ENCODE measurements at places on chromosomes 12 and 14.

DNA sequence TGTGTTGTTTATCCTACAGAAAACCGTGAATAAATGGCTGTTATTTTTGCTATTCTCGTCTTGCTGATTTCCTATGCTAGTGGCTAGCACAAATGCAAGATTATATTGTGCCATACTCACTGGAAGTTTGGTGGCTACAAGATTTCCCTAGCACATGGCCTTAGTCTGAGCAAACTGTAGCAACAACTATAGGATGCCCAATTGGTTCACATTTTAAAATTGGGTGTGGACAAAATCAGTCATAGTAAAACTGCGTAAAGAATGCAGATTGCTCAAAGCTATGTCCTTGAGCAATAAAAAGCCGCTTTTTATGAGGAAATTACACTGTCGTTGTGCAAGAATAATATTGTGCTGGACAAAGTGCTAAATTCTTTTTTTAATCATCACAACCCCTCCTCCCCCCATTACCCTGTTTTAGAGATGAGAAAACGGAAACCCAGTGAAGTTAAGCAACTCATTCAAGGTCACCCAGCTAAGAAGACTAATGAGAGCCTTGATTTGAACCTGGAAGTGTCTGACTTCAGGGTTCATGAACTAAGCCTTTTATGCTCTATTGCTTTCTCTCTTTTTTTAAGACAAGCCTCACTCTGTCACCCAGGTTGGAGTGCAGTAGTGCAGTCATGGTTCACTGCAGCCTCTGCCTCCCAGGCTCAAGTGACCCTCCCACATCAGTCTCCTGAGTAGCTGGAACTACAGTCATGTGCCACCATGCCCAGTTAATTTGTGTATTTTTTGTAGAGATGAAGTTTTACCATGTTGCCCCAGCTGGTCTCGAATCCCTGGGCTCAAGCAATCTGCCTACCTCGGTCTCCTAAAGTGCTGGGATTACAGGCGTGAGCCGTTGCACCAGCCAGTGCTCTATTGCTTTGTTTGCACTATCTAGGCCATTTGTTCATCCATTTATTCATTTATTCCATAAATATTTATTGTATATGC lies 73.6 kb downstream of the SRGAP1 start:
- DNase-seq = no peak

DNA sequence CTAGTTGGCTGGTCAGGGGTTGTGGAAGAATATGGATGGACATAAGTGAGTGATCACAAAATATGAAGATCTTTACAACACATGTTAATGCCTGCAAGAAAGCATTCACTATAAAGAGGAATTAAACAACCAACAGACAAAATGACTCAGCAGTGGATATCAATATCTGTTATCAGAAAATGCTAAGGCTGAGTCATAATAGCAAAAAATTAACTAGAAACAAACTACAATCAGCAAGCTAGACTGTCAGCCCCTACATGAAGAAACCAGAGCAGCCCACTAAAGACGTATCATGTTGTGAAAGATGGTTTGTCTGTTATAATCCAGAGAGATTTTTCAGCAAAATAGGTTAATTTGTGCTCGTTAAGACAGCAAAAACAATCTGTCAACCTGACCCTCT lies 472.9 kb downstream of the NELL2 start:
- DNase-seq = no peak

GRCh38 chr14:61774861-61775260 lies 12.6 kb downstream of the SNAPC1 start:
- DNase-seq = no peak

DNA sequence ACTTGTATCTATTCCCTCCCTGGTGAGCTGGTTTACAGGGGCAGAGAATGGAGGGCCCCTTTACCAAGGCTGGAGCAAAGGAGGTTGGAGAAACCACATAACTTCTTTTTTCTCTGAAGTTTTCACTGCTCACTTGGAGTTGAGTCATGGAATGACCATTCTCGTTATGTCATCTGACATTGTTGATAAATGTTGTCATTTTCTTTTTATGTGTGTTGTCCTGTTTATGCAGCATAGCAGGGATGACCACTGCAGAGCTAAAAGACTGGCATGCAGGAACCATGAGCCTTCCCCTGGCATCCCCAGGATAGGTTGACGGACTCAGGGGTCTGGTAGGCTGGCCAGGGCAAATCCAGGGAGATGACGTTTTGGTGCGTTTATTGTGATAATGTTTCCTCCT lies 256.8 kb upstream of the DDHD1 start:
- DNase-seq = no peak

DNA sequence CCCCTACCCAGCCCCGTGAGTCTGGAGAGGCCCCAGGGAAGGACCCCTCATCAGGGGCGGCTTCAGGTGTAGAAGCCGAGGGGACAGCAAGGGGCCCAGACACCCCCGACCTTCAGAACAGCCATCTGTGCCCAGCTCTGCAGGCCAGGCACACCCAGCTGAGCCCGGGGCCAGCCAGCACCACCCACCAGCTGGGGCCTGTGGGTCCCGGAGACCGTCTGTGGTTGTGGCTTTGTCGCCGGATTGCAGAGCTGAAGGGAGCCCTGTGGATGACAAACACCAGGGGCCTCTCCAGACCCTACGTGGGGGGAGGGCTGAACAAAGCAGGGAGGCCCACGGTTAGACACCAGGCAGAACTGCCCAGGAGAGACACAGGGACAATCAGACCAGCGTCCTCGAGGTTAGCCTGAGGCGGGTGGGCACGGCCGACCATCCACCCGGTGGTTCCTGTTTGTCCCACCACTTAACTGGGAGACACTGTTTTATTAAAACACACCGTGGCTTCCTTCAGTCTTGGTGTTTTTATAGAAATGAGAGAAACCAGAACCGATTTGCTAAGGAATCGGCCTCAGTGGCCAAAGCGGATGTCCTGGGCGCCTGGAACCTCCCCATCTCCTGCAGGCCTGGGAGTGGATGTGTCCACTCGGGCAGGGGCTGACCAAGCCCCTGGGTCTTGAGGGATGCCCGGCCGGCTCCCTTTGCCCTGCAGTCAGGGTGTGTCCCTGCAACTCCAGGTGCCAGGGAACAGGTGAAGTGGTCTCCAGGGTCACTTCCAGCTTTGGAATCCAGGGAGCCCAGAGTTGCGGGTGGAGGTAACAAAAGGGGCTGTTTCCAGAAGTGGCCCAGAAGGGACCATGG lies 10.0 kb downstream of the C14orf180 start:
- no peak for DNase-seq

- no peak for DNase-seq
Observed at GRCh38 chr14:95289323-95290010, 30.2 kb downstream of the CLMN start.

DNA sequence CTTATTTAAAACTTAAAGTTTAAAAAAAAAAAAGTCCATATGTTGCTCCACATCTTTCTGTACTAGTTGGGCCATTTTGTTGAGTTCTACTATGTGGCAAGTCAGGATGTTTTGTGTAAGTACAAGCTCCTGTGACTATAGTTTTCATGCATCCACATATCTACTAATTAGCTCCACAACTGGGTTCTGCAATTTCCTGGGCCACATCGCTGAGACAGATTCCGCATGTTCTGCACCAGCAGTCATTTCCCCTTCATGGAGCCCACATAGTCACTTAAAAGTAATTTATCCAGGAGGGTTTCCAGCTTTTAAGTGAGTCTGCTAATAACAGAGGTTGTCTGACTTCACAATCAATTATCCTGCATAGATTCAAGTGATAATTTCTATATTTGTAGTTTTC lies 461.4 kb downstream of the ZFP36L1 start:
- DNase-seq = no peak

- no peak for DNase-seq
Observed at GRCh38 chr12:109783135-109783964, 49.8 kb downstream of the TRPV4 start.

DNA sequence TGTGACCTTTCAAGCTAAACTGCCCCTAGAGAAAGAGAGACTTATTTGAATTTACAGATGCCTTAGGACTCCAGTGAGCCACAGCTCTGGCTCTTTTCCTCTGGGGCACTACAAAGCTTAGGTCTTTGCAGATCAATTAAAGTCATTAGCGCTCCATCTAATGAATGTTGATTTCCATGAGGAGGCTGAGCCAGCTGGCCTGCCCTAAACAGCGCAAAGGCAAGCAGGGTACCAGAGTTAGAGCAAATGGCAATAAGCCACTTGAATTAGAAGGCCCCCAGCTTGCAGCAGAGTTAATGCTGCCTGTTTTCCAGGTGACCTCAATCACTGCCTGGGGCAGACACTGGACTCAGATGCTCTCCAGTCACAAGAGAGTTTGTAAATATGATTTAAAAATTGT lies 695.3 kb downstream of the DIO2 start:
- no peak for DNase-seq

GRCh38 chr12:79557690-79558315 lies 133.0 kb downstream of the PAWR start:
- no peak for DNase-seq

- DNase-seq = no peak
Observed at GRCh38 chr12:7269273-7269672, 34.6 kb upstream of the ACSM4 start.

DNA sequence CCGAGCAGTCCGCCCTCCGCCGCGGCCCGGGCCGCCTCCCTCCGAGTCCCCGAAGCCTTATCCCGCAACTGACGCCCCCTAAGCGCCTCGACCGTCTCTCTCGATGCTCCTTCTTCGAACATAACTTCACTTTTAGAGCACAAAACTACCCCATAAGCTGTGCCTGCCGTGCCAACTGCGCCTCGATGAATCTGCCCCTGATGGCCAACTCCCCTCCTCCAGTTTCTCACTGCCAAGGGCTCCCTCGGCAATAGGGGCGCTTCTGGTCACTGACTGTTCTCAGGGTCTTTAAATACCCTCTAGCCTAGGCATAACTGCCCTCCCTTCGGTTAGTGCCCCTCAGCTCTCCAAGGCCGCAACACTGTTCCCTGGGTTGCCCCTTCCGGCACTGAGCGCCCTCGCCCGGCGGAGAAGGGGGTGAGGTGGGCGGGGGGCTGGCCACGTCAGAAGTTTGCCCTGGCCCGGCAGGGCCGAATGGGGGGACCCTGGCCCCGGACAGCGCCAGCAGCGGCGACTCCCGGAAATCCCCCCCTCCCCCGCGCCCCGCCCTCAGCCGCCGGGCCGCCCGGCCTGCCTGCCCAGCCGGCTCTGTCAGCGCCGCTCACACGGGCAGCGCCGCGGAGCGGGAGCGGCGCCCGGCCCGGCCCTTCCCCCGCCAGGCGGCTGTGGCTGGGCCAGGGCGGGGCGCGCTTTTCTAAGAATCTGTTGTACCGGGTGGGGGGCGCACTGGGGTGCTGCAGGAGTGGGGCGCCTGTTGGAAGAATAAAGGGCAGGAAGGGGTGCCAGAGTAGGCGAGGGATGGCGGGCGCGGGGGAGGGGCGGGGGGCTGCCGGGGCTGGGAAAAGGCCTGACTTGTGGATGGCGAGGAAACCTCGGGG lies 10.6 kb downstream of the RARG start:
- DNase-seq = peak; percentile 88

- no peak for DNase-seq
Observed at GRCh38 chr12:71766202-71766601, 11.5 kb downstream of the RAB21 start.

DNA sequence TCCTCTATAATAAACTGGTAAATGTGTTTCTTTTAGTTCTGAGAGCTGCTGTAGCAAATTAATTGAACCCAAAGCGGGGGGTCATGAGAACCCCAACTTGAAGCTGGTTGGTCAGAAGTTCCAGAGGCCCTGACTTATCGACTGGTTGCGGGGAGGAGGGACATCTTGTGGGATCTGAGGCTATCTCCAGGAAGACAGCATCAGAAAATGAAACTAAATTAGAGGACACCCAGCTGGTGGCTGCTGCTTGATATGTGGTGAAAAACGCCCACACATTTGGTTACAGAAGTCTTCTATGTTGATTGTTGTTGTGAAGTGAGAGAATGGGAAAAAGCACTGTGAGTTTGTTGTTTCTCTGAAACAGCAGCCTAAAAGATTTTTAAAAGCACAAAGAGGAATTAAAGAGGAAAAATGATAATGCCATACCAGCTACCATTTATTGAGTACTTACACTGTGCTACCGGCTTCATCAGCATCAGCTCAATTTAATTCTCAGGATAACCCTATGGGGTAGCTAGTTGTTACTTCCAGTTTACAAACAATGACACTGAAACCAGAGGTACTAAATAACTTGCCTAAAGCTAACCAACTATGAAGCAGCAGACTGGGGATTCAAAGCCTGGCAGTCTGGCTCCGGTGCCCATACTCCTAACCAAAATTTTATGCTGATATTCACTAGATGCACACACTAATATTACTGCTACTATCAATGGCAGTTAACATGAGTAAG lies 24.3 kb downstream of the DDX24 start:
- no peak for DNase-seq

DNA sequence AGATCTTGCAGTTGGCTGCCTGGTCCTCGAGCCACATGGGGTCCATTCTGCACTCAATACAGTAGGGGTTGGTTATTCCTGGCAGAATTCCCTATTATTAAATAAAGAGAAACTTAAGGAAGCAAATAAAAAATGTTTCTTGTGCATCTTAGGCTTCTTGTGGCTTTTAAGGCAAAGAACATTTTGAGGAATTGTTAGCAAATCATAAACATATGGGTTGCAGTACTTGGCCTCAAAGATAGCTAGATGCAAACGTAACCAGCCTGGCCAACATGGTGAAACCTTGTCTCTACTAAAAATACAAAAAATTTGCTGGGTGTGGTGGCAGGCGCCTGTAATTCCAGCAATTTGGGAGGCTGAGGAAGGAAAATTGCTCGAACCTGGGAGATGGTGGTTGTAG lies 50.8 kb upstream of the KCNA5 start:
- no peak for DNase-seq

GRCh38 chr14:96806836-96807235 lies 9.7 kb downstream of the VRK1 start:
- no peak for DNase-seq

DNA sequence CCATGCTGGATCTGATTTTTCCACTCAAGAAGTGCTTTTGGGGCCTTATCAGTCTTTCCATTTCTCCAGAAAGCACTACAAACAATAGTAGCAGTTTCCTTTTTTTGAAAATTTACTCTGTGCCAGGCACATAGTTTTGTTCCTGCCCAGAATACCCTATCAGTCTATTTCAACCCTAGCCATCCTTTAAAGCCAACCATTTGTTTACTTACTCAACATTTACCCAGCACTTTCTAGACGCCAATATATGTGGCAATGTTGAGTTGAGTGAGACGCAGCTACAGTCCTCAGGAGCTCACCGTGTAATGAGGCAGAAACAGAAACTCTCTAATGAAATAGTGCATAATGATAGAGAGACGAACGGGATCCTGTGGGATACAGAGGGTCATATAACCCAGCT lies 32.9 kb upstream of the CHST11 start:
- no peak for DNase-seq

GRCh38 chr12:65205886-65206285 lies 36.5 kb downstream of the LEMD3 start:
- no peak for DNase-seq

- DNase-seq = no peak
Observed at GRCh38 chr12:111798182-111798581, 31.4 kb downstream of the ALDH2 start.

GRCh38 chr14:72017290-72017689 lies 85.1 kb downstream of the RGS6 start:
- DNase-seq = no peak

GRCh38 chr14:49849213-49849847 lies 3.3 kb downstream of the NEMF start:
- DNase-seq = no peak

- DNase-seq = no peak
Observed at GRCh38 chr14:32514236-32514635, 185.1 kb downstream of the AKAP6 start.

GRCh38 chr12:95197636-95198035 lies 19.6 kb downstream of the FGD6 start:
- DNase-seq = no peak

Data from sciatic nerve (tissue), 2 donors.